ENCODE measurements at places on chromosomes 1 and 21.

- DNase-seq, result no peak
Observed at GRCh38 chr1:100511058-100511457, 26.9 kb upstream of the GPR88 start.

DNA sequence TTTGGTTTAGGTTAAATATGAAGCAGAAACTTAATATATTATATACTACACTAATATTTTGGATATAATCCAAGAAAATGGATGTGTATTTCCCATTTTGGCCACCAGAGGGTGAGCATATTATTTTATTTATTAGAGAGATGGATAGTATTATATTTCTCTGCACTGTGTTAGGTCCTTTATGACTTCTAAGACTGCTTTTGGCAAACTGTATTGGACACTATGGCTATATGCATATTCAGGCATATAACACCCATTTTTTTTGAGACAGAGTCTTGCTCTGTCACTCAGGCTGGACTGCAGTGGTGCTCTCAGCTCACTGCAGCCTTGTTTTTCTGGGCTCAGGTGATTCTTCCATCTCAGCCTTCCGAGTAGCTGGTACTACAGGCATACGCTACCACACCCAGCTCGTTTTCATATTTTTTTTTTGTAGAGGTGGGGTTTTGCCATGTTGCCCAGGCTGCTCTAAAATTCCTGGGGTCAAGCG lies 17.8 kb upstream of the PGM1 start:
- peak; percentile 11 for DNase-seq

DNA sequence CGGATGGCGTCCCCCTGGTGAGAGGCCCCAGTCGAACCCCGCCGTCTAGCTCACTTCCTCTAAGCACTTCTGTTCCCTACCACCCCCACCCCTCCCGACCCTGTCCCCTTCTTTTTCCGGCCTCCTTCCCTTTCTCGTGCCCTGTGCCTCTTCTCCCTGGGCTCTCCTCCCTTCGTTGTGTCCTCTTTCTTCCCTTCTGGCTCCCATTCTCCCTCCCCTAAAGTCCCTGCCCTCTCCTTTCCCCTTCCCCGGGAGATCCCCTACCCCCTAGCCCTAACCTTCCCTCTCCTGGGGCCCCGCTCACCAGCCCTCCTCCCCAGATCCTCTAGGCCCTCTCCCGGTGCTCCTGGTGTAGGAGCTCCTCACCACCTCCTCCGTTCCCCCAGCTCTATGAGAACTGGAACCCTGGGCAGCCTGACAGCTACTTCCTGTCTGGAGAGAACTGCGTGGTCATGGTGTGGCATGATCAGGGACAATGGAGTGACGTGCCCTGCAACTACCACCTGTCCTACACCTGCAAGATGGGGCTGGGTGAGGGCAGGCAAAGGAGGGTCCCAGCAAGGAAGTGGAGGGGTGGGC lies 15.9 kb downstream of the BCAN start:
- DNase-seq, result peak; percentile 36

- no peak for DNase-seq
Observed at GRCh38 chr21:38847556-38847955, 41.8 kb downstream of the ETS2 start.

- DNase-seq, result peak; percentile 17
Observed at GRCh38 chr21:36542312-36543101, 62.6 kb upstream of the CLDN14 start.

DNA sequence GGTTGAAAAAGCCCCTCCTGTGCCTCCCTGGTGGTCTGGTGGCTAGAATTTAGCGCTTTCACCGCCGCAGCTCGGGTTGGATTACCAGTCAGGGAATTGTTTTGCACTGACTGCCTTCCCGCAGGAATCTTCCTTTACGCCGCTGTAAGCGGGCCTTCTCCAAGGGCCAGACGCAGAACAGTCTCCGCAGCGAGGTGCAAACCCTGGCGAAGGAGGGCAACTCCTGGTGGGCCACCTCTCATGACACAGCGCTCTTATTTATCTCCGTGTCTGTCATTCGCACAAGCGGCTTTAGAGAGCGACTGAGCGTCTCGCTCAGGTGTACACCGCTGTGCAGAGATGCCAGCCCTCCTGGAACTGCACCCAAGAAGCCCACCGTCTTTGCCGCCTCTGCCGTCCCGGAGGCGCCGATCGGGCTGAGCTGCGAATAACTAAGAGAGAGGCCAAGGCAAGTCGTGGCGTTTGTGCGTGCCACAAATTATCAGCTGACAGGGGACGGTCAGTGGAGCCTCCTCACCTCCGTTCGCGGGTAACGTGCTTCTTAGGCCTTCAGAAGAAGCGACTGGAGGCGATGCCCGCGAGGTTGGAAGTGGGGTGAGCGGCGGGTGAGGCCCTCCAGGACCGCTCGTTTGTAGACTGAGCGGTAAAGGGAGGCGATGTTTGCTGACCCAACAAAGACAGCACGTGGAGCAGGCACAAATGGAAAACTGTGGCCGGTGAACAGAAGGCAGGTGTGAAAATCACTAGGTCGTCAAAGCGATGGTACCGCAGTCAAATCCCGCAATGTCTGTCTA lies 93.5 kb downstream of the PRKAB2 start:
- no peak for DNase-seq

GRCh38 chr1:67166196-67166595 lies at the start of gene IL23R:
Gene IL23R (plus strand): TSS chr1:67166454. CDS start chr1:67168121, 1,667 bp downstream.
- no peak for DNase-seq

DNA sequence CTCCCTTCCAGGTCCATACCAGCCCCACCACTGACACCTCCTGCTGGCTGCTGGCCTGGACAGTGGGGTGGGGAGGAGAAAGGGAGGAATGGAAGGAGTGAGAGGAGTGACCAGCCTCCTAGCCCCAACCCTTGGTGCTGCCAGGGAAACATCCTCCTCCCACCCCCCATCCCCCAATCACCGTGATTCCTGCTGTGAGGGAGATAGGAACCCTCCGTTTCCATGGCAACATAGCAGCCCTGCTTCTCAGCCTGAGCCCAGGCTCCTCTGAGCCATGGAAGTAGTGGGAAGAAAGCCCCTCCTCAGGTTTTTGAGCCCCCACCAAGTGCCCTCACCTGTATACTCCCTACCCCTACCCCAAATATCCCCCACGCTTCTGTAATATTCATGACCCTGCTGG lies 44.4 kb upstream of the SCMH1 start:
- DNase-seq, result peak; percentile 28

GRCh38 chr1:39272027-39272797 lies 67.7 kb downstream of the MACF1 start:
- peak; percentile 85 for DNase-seq

- DNase-seq, result no peak
Observed at GRCh38 chr21:28269173-28269572, 723.5 kb downstream of the LTN1 start.

DNA sequence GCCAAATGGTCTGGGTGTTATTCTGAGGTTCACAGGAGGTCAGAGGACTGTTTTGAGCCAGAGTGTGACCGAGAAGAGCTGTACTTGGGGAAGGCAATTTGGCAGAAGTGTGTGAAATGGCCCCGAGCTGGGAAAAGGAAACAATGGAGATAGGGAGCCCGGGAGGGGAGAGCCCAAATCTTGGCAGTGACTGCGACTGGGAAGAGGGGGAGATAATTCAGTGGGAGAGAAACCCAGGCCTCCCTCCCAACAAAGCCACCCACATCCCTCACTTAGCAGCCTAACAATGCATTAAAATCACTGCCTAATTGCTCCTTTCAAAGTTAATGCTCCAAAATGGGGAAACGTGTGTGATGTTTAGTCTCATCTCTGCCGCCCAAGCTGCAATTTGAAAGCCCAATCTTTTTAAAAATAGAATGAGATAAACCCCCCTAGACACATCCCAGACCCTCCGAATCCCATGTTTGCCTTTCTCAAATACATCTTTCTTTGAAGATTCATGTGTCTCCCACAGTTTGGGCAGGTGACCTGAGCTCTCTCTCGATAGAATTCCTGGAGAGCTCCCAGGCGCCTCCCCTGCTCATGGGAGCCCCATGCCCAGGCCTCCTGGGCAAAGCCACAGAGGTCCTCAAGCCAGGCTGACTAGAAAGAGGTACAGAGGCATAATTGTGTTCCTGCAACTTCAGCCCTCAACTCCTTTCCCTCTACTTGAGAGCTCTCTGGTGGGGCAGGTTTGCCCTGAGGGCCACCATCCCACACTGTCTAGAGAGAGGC lies 17.3 kb downstream of the LRRC52 start:
- DNase-seq, result peak; percentile 49

GRCh38 chr1:232404981-232405731 lies 224.8 kb downstream of the SIPA1L2 start:
- peak; percentile 12 for DNase-seq

GRCh38 chr1:31483012-31483946 lies 70.3 kb downstream of the SERINC2 start:
- DNase-seq, result peak; percentile 96

GRCh38 chr1:84025966-84026365 lies 27.0 kb upstream of the TTLL7 start:
- peak; percentile 55 for DNase-seq

- no peak for DNase-seq
Observed at GRCh38 chr1:31208361-31208945, 31.2 kb downstream of the NKAIN1 start.

DNA sequence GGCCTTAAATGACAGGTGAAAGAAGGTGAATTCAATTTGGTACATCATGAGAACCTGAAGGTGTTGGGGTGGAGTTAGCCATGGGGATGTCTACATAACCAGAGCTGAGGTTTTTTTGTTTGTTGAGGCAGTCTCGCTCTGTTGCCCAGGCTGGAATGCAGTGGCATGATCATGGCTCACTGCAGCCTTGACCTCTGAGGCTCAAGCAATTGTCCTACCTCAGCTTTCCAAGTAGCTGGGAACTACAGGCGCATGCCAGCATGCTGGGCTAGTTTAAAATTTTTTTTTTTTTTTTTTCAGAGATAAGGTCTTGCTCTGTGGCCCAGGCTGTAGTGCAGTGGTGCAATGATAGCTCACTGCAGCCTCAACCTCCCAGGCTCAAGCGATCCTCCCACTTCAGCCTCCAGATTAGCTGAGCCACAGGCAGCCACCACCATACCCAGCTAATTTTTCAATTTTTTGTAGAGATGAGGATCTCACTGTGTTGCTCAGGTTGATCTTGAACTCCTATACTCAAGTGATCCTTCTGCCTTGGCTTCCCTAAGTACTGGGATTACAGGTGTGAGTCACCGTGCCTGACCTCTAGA lies 1.9 kb upstream of the MPZ start:
- DNase-seq, result no peak

- no peak for DNase-seq
Observed at GRCh38 chr21:42049578-42050430, 21.3 kb upstream of the UMODL1 start.

DNA sequence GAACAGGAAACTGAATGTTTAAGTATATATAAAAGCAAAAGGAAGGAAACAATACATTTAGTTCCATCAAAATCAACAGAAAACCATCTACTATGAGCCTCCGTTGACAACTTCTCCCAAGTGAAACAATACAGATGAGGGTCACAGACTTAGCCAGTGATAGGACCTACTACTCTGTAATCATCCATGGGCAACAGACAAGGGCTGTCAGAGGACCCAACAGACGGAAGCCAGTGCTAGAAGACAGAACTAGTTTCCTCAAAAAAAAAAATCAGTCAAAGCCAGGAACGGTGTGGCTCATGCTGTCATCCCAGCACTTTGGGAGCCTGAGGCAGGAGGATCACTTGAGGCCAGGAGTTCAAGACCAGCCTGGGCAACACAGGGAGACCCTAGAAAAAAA lies 20.6 kb downstream of the RERE start:
- no peak for DNase-seq

GRCh38 chr1:69648486-69648885 lies 80.8 kb downstream of the LRRC7 start:
- peak; percentile 68 for DNase-seq

DNA sequence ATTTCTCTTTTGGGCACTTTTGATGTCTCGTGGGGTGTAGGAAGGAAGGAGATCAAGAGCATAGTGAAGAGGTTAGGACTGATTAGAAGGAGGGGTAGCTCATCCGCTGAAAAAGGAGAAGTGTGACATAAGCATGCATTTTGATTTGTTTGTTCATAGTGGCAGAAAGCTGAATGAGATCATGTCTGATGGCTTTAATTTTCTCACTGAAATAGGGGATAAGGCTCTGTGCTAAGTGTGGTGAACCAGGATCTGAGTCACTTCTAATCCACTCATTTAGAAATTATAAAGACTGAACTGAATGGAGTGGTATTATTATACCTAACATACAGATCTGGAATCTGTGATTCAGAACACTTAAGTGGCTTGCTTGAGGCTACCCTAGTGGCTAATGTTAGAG lies 344.5 kb downstream of the PDE4B start:
- no peak for DNase-seq

DNA sequence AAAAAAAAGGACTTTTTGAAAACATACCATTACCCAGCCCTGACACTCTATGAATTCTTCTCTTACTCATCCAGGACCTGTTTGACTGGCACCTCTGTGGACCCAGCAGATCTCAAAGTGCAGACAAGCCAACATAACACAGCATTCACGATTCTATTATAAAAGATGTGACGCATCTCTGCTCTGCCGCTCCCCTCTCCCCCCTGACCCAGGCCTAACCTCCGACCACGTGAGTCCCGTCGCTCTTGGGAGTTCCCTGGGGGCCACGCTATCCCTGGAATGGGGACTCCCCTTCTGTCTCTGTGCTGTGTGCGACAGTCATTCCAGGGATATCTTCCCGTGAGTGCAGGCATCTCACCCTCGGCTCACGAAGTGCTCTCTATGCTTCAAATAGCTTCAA lies 21.1 kb downstream of the LRRC38 start:
- no peak for DNase-seq

- no peak for DNase-seq
Observed at GRCh38 chr1:191043066-191043465, 565.4 kb upstream of the BRINP3 start.

- peak; percentile 99 for DNase-seq
Observed at GRCh38 chr1:218671573-218671972, 326.4 kb downstream of the TGFB2 start.

GRCh38 chr1:182674346-182675246 lies 9.8 kb downstream of the RGS8 start:
- no peak for DNase-seq

- no peak for DNase-seq
Observed at GRCh38 chr21:14559102-14559501, 13.0 kb upstream of the SAMSN1 start.

GRCh38 chr1:78370356-78370755 lies 120.4 kb upstream of the PTGFR start:
- DNase-seq, result no peak

GRCh38 chr1:206685334-206685768 lies 646 bp downstream of the MAPKAPK2 start:
- peak; percentile 70 for DNase-seq

GRCh38 chr1:21586222-21586621 lies 77.0 kb downstream of the ALPL start:
- DNase-seq, result no peak

DNA sequence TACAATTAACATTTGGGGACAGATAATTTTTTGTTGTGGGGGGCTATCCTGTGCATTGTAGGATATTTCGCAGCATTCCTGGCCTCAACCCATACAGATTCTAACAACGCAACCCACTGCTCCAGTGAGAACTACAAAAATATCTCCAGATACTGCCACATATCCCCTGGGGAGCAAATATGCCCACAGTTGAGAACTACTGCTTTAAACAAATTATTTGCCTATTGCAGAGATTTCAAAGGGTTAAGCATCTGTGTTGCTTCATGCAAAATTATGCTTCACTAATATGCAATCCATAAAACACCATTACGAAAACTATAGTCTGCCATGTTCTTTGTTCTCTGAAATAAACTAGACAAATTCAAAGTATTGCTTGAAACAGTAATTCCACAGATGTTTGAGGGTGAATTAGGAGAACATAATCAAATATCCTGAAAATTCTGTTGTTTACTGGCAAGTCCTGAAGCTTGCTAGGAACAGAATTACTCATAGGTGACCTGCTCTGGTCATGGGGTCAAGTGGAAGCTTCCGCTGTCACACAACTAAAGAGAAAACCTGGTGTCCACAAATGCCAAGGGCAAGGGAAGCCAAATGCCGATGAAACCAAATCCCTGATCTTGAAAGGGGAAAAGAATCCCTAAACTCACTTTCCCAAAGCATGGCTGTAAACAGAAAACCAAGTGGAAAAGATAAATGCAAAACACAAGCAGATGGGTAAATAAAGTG lies 149.4 kb downstream of the RERE start:
- DNase-seq, result no peak
